Dermis microvascular lymphatic vessel endothelial cell (primary cell): ENCODE measurements at places on chromosomes 6 and 20. TPM values are rescaled to one million over a fixed set of nuclear protein-coding genes. Genes with fewer than 3 reads are reported as not detected.

The ELOVL2 gene
- total RNA-seq = not detected in 2 replicates

The CD83 gene
- 2.1 and 3.8 TPM in 2 replicates for total RNA-seq

The KIF6 gene
- 0.13 and 0.38 TPM in 2 replicates for total RNA-seq

The GPR6 gene
- not detected in 2 replicates for total RNA-seq

The SLC13A3 gene
- under 0.01 and 0.13 TPM in 2 replicates for total RNA-seq

The OR5V1 gene
- total RNA-seq = not detected in 2 replicates

The CENPB gene
- 65.5 and 77.4 TPM in 2 replicates for total RNA-seq

The TXLNB gene
- total RNA-seq = 0.51 TPM in 2 replicates

The POPDC3 gene
- 0.25 and 0.39 TPM in 2 replicates for total RNA-seq

The THEMIS gene
- total RNA-seq = not detected in 2 replicates

The MUC21 gene
- total RNA-seq = not detected in 2 replicates
